NCI-H460 (cell line): ENCODE measurements at places on chromosomes 3 and 15. TPM values are rescaled to one million over a fixed set of nuclear protein-coding genes. Genes with fewer than 3 reads are reported as not detected.

Gene KBTBD13
- total RNA-seq = not detected in 2 replicates

Gene SKOR1
- total RNA-seq = 0.05 and 0.17 TPM in 2 replicates

Gene PLIN1
- 0.40 and 0.52 TPM in 2 replicates for total RNA-seq

Gene SLC28A1
- not detected in 2 replicates for total RNA-seq

Gene ATP2B2
- not detected in 2 replicates for total RNA-seq

- no peak for DNase-seq
Measured at GRCh38 chr3:18046131-18046915, 303.9 kb upstream of the TBC1D5 start.

GRCh38 chr3:76387000-76387399 is 601.7 kb upstream of the ZNF717 start:
- no peak for DNase-seq

- no peak for DNase-seq
Measured at GRCh38 chr3:66567077-66567476, 66.3 kb upstream of the LRIG1 start.

DNA sequence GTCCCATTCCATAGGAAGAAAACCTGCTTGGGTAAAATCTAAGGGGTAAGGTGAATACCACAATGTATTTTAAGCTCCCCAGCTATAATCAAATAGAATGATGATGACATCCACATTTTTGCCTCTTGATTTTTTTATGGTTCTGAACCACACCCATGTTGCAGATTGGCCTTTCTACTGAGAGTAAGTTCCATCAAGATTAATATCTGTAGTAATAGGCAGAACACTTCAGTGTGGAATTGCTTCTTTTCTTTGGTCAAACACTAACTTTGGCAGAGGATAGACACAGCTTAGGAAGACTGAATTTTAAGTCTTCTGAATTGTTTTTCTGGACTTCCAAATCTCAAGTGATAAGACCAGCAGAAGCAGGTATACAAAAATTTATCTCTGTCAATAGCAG is 27.0 kb downstream of the PLS1 start:
- DNase-seq = no peak

- peak; percentile 46 for DNase-seq
Measured at GRCh38 chr3:172675441-172676193, 35.2 kb downstream of the NCEH1 start.

GRCh38 chr3:194255252-194256039 is 95.7 kb downstream of the CPN2 start:
- no peak for DNase-seq

GRCh38 chr3:168834558-168834957 is 738.8 kb upstream of the GOLIM4 start:
- DNase-seq = no peak
